Left renal pelvis (tissue), 4 donors: ENCODE measurements at places on chromosomes 5 and 9. TPM values are rescaled to one million over a fixed set of nuclear protein-coding genes. Genes with fewer than 3 reads are reported as not detected.

The WDR31 gene
- polyA plus RNA-seq: 6.6 TPM

- DNase-seq: no peak
Observed at GRCh38 chr5:119322948-119323537, 32.8 kb upstream of the TNFAIP8 start.

DNA sequence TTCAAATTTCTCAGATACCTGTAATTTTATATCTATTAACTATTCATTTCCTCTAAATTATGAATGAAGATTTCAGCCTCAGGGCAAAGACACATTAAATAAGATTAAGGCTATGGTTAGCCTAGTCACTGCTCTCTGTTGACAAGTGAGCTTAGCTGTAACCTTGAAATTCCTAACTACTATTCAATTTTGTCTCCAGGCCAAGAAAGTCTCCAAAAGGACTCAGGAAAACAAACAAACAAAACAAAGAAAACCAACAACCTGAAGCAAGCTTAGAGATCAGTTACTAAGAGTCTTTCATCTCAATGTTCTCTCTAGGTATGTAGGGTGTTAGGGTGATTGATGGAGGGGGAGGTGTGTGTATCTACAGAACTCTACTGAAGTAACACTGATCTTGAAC is 9.6 kb upstream of the CTNNAL1 start:
- no peak for DNase-seq

DNA sequence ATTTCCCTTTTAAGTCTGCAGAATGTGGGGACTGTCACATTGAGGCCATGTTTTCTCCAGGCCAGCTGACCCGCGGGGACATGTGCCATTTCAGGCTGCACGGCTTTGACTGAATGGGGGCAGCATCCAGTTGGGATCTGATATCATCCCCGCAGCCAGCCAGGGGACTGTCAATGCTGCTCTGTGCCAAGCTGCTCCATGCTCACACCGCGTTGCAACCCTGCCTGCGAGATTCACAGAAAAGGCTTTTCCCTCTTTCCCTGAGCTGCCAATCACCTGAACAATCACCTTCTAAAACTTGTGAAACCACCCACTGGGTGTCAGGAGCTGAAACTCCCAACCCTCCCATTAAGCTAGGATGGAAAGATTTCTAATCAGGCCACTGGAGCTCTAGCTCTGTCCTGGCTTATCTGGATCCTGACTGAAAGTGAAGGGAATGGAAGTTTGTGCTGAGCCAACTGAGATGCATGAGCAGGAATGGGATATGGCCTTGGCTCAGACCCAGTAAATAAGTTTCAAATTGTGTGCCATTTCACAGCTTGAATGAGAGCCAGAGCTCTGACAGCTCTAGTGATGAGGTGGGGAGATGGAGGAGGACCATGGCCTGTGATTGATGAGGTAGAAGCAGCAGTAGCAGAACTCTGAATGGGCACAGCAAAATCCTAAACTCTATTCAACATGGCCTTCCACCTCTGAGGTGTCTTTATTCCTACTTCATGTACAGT is 34.5 kb upstream of the ZNF366 start:
- no peak for DNase-seq

- DNase-seq: no peak
Observed at GRCh38 chr9:133888048-133888808, 103.9 kb downstream of the VAV2 start.

DNA sequence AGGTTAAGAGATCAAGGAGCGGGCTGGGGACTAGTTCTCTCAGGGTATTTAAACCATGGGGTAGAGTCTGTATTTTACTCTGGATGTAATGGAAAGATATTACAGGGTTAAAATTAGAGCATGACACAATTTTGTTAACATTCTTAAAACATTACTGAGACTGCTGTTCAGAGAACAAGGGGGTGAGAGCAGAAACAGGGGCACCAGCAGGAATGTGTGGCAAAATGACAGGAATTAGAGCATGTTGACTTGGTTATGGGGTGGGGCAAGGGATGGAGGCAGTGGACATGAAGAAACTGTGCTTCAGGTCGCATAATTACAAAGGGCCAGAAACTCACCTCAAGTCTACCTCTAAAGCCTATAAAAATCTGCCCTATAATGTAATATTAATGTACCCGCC is 75.0 kb downstream of the TMEM232 start:
- no peak for DNase-seq

- no peak for DNase-seq
Observed at GRCh38 chr5:58113172-58113571, 346.7 kb downstream of the PLK2 start.
